ENCODE measurements at places on chromosomes 4 and X. TPM values are rescaled to one million over a fixed set of nuclear protein-coding genes. Genes with fewer than 3 reads are reported as not detected.

The NEUROG2 gene
- 0.26 TPM for total RNA-seq

The ARHGAP6 gene
- not detected for total RNA-seq

The STPG2 gene
- not detected for total RNA-seq

- H3K27ac ChIP-seq: no peak overlapping the region
- DNase-seq: no peak
- H3K36me3 ChIP-seq: no peaks in the 10 kb centered on the region
- no peak overlapping the region for H3K4me3 ChIP-seq
- peaks cover 22% of the 10 kb centered on the region for H3K27me3 ChIP-seq
Observed at GRCh38 chrX:44152852-44153251, 179.7 kb upstream of the NDP start.

DNA sequence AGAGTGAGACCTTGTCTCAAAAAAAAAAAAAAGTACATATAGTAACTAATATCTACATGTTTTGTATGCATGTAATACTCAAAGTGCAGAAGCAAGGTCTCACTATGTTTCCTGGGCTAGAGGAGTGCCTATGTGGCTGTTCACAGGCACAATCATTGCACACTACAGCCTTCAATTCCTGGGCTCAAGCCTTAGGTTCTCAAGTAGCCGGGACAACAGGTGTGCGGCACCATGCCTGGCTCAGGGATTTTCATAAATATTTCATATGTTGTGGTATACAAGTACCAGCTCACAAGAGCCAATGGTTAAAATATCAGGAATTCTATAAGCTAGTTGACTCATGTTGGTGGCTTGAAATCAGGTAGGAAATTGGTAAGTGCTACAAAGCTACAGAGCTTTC is 94.8 kb downstream of the LARP7 start:
- no peaks in the 10 kb centered on the region for H3K36me3 ChIP-seq
- peaks cover 20% of the 10 kb centered on the region for H3K4me1 ChIP-seq
- no peaks in the 10 kb centered on the region for H3K27me3 ChIP-seq
- no peak overlapping the region for H3K4me3 ChIP-seq
- no peak overlapping the region for H3K27ac ChIP-seq
- DNase-seq: no peak

- no peaks in the 10 kb centered on the region for H3K27me3 ChIP-seq
- H3K4me3 ChIP-seq: no peak overlapping the region
- peaks cover 1% of the 10 kb centered on the region for H3K36me3 ChIP-seq
- no peak for DNase-seq
Observed at GRCh38 chr4:83019794-83020494, 9.3 kb upstream of the LIN54 start.

DNA sequence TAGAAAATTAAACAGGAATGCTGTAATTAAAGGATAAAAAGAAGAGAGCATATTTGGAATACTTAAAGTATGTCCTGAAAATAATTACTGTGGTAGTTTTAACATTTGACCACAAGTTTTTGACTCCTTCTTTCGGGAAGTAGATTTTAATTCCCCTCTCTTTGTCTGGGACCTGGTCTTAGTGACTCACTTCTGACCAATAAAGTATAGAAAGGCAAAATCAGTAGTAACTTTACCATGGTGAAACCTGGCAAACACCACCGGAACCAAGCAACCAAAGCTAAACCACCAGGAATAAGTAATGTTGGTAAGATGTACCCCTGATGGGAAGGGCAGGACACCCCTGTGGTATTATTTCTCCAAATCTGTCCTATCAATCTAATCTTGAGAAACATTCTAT is 314.8 kb downstream of the PDHA2 start:
- DNase-seq: no peak
- H3K27ac ChIP-seq: no peak overlapping the region
- H3K4me1 ChIP-seq: no peaks in the 10 kb centered on the region
- H3K4me3 ChIP-seq: no peak overlapping the region
- H3K36me3 ChIP-seq: no peaks in the 10 kb centered on the region
- no peaks in the 10 kb centered on the region for H3K27me3 ChIP-seq

- H3K4me3 ChIP-seq: no peak overlapping the region
- H3K27me3 ChIP-seq: peaks cover 32% of the 10 kb centered on the region
- no peak overlapping the region for H3K27ac ChIP-seq
- DNase-seq: no peak
- no peaks in the 10 kb centered on the region for H3K36me3 ChIP-seq
- no peaks in the 10 kb centered on the region for H3K4me1 ChIP-seq
Observed at GRCh38 chrX:13536551-13536950, 32.9 kb upstream of the EGFL6 start.

DNA sequence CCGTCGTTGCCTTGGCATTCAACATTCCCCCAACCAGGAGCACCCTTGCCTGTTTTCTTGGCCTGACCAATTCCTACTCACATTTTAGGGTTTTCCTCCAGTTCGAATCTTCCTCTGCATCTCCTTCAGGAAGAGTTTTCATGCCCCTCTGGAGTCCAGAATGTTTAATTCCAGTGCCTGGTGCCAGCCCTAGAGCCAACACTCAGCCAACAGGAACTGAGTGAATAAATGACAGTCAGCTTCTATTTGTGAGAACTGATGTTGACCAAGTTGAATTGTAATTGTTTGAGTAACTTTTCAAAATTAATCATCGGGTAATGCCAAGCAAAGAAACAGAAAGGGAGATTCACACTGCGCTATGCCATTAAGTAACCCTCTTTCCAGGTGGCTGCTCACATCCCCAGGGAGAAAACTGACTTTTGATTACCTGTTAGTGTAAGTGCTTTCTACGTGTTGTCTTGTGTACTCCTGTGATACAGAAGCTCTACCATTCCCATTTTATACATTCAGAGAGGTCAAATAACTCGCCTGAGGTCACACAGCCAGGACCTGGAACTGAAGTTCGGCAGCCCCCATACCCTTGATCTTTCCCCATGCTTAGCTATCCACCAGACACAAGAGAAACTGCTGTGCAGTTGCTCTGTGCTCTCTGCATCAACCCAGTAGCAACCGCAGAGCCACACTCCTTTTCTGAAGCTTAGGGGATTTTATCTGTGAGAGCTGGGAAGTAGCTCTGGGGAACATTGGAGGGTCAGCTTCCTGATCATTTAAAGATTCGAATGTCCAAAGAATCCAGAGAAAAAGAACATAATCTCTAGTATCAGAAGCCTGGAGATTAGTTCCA is 19.0 kb upstream of the SLC2A9 start:
- H3K4me1 ChIP-seq: no peaks in the 10 kb centered on the region
- no peaks in the 10 kb centered on the region for H3K27me3 ChIP-seq
- DNase-seq: no peak

GRCh38 chrX:11908371-11908770 is 150.3 kb downstream of the MSL3 start:
- peak; percentile 22 for DNase-seq
- H3K4me3 ChIP-seq: no peak overlapping the region
- peaks cover 5% of the 10 kb centered on the region for H3K4me1 ChIP-seq
- no peaks in the 10 kb centered on the region for H3K36me3 ChIP-seq

- no peak overlapping the region for H3K4me3 ChIP-seq
- no peaks in the 10 kb centered on the region for H3K36me3 ChIP-seq
- H3K27me3 ChIP-seq: peaks cover 5% of the 10 kb centered on the region
- no peak for DNase-seq
- H3K27ac ChIP-seq: no peak overlapping the region
Observed at GRCh38 chrX:33205321-33205720, 6.0 kb downstream of the DMD start.

GRCh38 chrX:47146936-47147859 is 2.2 kb downstream of the RBM10 start:
- peak overlapping the region; percentile 93 for H3K27ac ChIP-seq
- peaks cover 10% of the 10 kb centered on the region for H3K36me3 ChIP-seq
- peaks cover 39% of the 10 kb centered on the region for H3K4me1 ChIP-seq
- H3K27me3 ChIP-seq: peaks cover 3% of the 10 kb centered on the region
- peak overlapping the region; percentile 100 for H3K4me3 ChIP-seq
- DNase-seq: no peak

DNA sequence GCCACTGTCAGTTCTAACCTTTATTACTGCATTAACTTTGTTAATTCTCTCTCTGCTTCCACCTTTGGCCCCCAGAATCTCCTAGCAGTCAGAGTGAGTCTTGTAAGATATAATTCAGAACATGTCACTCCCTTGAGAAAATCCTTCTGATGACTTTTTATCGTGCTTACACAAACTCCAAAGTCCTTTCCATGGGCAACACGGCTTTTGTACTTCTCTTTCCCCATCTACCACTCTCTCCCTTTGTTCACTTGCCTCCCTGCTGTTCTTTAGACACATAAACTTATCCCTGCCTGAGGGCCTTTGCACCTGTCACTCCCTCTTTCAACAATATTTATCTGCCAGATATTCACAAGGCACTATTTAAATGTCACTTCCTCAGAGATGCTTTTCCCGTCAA is 64.8 kb downstream of the MAOB start:
- peaks cover 7% of the 10 kb centered on the region for H3K4me1 ChIP-seq
- H3K4me3 ChIP-seq: no peak overlapping the region
- peaks cover 25% of the 10 kb centered on the region for H3K27me3 ChIP-seq
- H3K27ac ChIP-seq: no peak overlapping the region
- no peak for DNase-seq
- no peaks in the 10 kb centered on the region for H3K36me3 ChIP-seq
